Naive thymus-derived CD8-positive, alpha-beta T cell (primary cell): ENCODE measurements at places on chromosomes 7 and 10. TPM values are rescaled to one million over a fixed set of nuclear protein-coding genes. Genes with fewer than 3 reads are reported as not detected.

DNA sequence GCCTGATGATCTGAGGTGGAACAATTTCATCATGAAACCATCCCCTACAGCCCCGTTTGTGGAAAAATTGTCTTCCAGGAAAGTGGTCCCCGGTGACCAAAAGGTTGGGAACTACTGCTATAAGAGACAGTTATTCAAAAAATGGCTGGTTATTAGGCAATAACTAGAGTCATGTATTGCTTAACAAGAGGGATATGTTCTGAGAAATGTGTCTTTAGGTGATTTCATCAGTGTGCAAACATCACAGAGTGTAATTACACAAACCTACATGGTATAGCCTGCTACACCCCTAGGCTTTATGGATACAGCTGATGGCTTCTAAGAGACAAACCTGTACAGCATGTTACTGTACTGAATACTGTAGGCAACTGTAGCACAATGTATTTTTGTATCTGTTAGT, 71.3 kb upstream of the CSTF2T start:
- DNase-seq, result no peak

DNA sequence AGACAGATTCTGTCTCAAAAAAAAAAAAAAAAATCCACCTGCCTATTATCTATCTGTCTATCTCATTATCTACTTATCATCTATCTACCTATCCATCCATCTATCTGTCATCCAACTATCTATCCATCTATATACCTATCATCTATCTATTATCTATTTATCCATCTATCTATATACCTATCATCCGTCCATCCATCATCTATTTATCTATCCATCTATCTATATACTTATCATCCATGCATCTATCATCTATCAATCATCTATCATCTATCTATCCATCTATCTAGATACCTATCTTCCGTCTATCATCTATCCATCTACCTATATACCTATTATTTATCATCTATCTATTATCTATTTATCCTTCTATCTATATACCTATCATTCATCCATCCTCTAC, 16.5 kb upstream of the TPST1 start:
- no peak for DNase-seq

The CELF2 gene
- polyA plus RNA-seq, result 101 TPM

DNA sequence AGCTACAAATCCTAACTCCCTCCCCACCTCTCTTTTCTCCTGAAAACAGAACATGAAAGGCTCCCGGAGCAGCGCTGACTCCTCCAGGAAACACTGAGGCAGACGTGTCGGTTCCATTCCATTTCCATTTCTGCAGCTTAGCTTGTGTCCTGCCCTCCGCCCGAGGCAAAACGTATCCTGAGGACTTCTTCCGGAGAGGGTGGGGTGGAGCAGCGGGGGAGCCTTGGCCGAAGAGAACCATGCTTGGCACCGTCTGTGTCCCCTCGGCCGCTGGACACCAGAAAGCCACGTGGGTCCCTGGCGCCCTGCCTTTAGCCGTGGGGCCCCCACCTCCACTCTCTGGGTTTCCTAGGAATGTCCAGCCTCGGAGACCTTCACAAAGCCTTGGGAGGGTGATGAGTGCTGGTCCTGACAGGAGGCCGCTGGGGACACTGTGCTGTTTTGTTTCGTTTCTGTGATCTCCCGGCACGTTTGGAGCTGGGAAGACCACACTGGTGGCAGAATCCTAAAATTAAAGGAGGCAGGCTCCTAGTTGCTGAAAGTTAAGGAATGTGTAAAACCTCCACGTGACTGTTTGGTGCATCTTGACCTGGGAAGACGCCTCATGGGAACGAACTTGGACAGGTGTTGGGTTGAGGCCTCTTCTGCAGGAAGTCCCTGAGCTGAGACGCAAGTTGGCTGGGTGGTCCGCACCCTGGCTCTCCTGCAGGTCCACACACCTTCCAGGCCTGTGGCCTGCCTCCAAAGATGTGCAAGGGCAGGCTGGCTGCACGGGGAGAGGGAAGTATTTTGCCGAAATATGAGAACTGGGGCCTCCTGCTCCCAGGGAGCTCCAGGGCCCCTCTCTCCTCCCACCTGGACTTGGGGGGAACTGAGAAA, 30.4 kb downstream of the PFKFB3 start:
- no peak for DNase-seq

- no peak for DNase-seq
Measured at GRCh38 chr7:48011951-48012350, 17.0 kb downstream of the SUN3 start.

- DNase-seq, result no peak
Measured at GRCh38 chr7:72260406-72260805, 151.7 kb downstream of the CALN1 start.

DNA sequence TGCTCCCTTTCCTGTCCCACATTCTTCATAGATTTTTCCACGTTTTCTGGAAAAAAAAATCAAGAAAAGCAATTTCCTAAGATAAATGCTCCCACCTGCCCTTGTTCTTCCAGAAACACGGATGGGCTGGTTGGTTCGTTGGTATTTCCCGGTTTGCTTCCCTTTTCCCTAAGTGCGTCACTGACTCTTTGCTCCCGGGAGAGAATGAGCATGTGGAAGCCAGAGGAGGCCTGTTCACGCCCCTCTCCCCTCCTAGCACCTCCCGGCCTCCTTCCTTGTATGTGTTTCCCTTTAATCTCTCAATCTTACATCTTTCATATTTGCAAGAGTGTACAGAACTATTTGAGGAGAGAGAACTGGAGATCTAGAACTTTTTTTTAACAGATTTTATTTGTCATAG, 442.0 kb downstream of the GFRA1 start:
- DNase-seq, result no peak

DNA sequence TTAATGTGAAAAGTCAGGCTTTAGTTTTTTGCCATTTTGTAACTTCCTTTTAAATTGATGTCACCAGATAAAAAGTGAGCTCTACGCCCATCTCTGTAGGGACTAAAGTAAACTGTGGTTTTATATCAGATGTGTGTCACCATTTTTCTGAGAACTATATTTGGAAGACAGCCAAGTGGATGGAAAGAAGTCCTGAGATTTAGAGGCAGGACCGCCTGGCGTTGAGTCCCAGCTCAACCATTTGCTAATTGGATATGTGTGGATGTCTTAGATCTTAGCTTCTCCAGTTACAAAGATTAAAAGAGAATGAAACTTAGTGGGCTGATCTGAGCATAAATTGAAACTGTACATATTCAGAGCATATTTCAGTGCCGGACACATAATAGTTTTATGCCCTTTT, 691.6 kb upstream of the CELF2 start:
- DNase-seq, result no peak

The LIPJ gene
- polyA plus RNA-seq, result not detected

The CDK13 gene
- polyA plus RNA-seq, result 38.0 TPM

DNA sequence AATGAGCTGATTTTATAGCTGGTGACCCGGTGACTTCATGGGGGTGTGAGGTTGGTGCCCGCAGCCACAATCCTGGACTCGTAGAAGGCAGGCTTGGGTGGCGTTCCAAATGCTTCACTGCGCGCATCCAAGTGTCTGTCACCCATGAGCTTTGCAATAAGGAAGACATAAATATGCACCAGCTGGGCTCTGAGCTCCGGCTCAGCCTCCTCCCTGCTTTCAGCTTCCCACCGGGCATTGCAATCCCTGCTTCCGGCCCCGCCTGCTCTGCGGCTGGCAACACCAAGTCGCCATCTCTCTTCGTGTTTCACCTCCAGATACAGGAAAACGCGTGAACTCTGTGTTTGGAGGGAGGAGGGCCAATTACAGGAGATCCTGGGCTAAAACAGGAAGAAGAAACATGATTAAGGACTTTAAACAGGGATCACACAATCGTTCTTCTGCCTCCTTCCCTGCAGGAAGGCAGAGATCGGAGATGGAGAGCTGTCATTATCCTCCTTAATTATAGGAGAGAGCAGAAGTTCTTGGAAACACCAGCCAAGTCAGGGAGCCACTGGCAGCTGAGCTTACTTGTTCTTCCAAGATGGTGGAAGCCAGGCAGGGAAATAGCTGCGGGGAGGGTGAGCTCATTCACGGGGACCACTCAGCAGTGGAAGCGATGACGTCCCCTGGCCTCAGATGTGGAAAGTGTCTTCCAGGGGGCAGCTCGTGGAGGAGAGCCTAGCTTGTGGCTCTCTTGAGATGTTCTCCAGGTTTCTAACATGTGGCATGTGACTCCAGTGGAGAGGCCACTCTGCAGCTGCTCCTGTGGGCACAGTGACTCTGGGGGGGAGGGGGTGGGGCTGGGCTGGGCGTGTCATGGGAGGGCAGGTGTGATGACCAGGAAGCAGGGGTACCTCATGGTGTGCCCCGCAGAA, 134.9 kb downstream of the CAMK1D start:
- no peak for DNase-seq

GRCh38 chr7:101857358-101857811, 40.0 kb downstream of the CUX1 start:
- DNase-seq, result no peak

The PNLIPRP2 gene
- not detected for polyA plus RNA-seq

DNA sequence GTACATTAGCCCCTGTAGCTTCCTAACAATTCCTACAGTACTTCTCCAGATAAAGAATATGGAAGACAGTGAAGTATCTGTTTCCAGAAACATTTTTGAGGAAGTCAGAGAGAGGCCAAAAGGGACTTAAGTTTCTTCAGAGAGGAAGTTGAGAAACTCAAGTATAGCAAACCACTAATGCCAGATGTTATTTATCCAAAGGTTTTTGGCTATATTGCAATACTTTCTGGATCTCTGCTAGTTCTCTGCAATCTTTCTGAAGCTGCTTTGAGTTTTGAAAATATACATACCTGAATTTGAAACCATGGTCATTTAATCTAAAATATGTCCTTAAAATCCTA, 64.7 kb downstream of the BICC1 start:
- DNase-seq, result no peak

The HKDC1 gene
- 1.1 TPM for polyA plus RNA-seq

GRCh38 chr7:120547605-120548004, 274.6 kb downstream of the KCND2 start:
- DNase-seq, result no peak

GRCh38 chr10:31136930-31137885, 105.5 kb upstream of the ZNF438 start:
- DNase-seq, result no peak

The SHTN1 gene
- not detected for polyA plus RNA-seq

DNA sequence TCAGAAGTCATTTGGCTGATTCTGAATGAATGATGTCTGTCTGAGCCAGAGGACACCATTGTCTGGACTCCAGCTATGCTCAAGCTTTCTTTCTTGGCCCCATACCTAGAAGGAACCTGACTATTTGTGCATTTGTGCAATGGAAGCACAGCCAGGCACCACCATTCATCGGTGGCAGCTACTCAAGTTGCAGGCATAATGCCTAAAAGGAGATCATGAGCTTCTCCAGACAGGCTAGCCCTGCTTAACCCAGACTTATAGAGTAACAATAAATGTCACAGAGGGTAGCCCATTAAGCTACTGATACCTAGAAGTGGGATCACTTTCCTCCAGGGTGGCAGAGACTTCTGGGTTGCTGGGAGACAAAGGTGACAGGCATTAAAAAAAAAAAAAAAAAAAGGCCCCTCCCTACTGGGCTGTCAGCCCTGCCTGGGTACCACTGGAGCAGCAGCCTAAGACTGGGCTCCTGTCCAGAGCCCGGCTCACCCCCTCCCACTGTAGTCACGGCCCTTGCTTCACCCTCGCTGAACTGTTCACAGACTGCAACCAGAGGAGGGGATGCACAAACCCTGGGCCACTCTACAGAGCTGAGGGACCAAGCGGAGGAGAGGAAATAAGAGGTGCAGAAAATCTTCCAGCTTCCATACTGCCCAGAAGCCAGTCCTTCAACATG, 75.4 kb upstream of the ATP6V0A4 start:
- no peak for DNase-seq

The TAS2R16 gene
- polyA plus RNA-seq, result not detected

DNA sequence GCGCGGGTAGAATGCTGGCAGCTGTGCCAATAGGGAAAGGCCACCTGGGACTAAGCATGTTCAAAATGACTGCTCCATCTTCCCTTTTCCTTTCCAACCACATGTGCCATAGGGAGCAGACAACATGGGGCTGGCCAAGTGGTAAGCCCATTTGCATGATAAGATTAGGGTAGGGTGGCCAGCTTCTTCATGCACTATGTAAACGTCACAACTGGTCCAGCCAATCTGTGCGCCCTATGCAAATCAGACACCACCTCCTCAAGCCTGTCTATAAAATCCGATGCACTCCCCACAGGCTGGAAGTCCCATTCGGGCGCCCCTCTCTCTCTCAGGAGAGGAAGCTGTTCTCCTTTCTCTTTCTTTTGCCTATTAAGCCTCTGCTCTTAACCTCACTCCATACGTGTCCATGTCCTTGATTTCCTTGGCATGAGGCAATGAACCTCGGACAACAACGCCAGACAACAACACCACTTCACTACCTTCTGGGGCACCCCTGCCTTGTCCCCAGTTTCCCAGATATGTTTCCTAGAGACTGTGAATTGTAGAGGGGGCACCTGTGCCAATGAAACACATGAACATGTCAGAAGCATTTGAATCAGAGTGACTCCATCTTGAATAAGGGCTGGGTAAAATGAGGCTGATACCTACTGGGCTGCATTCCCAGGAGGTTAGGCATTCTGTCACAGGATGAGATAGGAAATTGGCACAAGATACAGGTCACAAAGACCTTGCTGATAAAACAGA, 19.1 kb upstream of the EXOC6 start:
- DNase-seq, result no peak
